ENCODE measurements at places on chromosomes 11 and 22.

GRCh38 chr11:26963764-26964163 lies 30.1 kb upstream of the FIBIN start:
- DNase-seq, result no peak

DNA sequence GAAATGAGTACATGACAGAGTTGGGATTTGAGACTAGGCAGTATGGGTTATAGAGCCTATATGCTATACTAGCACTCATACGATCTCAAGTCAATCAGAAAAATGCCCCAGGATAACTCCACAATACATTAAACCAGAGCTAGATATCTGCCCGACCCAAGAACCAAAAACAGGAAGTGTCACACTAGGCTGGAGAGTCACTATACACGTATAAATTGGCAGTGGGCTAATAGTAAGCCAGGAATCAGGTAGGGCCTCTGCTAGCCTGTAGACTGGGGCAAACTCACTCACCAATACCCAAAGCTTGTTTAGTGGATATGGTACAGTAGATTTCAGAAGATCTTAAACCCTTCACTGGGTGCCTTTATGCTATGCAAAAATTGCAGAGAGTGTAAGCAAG lies 16.2 kb upstream of the EIF4G2 start:
- no peak for DNase-seq

- DNase-seq, result no peak
Observed at GRCh38 chr11:126996036-126996804, 4.3 kb downstream of the KIRREL3 start.

- DNase-seq, result no peak
Observed at GRCh38 chr11:115144014-115144413, 360.2 kb downstream of the CADM1 start.

GRCh38 chr11:68361702-68362101 lies 49.3 kb downstream of the LRP5 start:
- DNase-seq, result no peak

GRCh38 chr11:13280092-13280722 lies 2.6 kb downstream of the BMAL1 start:
- no peak for DNase-seq

Measured in stimulated activated CD4-positive, alpha-beta T cell treated with anti-CD3 and anti-CD28 coated beads, Interleukin-1b, Interleukin-23, amount 100 ng/mL, for 1 hour (primary cell).